Forelimb muscle (tissue), 1 donor: ENCODE measurements at places on chromosomes 1 and 21. TPM values are rescaled to one million over a fixed set of nuclear protein-coding genes. Genes with fewer than 3 reads are reported as not detected.

DNA sequence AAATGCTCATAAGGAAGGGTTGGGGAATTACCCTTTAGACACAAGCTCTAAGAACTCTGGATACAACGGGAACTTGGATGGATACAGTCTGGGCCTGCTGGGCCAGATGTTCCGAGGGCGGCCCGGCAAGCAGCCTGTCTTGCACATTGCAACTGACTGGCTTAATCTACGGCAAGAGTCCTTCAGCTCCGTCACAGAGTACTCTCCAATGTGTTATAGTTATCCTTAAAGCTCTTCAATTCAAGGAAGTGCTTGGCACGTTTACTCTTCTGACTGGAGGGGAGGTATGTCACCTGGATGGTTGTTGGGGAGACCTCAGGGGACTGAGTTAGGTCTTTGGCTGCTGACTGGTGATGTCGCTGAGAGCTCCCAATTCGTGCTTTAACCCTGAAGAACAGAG is 1.1 kb upstream of the CFAP141 start:
- no peak for DNase-seq

DNA sequence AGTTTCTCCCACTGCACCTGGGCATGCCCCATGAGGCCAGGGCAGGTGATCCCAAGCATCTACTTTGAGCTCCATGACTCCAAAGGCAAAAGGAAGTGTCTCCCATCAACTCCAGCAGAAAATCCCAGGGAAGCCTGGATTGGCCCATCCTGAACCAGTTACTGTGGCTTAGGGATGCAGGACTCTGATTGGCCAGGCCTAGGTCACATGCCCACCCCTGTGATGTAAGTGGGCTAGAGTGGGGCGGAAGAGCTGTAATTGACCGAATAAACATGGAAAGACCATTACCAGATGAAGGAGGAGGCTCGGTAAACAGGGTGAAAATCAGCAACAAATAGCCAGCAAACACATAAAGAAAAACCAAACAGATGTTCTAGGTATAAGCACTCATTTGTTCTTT is 45.2 kb downstream of the MATN1 start:
- no peak for DNase-seq

DNA sequence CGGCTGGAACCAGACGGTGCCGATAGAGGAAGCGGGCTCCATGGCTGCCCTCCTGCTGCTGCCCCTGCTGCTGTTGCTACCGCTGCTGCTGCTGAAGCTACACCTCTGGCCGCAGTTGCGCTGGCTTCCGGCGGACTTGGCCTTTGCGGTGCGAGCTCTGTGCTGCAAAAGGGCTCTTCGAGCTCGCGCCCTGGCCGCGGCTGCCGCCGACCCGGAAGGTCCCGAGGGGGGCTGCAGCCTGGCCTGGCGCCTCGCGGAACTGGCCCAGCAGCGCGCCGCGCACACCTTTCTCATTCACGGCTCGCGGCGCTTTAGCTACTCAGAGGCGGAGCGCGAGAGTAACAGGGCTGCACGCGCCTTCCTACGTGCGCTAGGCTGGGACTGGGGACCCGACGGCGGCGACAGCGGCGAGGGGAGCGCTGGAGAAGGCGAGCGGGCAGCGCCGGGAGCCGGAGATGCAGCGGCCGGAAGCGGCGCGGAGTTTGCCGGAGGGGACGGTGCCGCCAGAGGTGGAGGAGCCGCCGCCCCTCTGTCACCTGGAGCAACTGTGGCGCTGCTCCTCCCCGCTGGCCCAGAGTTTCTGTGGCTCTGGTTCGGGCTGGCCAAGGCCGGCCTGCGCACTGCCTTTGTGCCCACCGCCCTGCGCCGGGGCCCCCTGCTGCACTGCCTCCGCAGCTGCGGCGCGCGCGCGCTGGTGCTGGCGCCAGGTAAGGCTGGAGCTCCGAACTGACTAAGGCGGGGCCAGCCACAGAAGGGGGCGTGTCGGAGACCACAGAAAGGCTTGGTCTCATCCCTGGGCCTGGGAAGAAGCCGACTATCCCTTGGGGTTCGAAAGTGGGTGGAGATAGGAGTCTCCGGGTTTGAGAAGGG is 486 bp downstream of the SLC27A3 start:
- DNase-seq, result no peak

DNA sequence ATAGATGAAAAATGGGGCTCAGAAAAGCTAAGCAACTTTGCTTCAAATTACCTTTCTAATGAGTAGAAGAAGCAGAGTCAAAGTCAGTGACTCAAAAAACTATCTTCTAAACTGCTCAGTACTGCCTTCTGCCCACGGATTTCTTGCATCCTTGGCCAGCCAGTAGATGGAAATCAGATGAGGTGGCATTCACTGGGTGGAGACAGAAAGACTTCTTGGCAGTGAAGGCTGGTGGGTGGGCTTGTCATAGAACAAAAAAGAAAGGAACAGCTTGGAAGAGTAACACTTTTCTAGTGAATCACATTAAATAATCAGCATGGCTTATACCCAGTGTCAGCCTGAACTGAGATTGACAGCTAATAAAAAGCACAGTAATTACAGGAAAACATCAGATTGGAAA is 170.7 kb downstream of the ST6GALNAC5 start:
- no peak for DNase-seq

GRCh38 chr21:45874716-45875415 is 106.7 kb upstream of the COL6A1 start:
- no peak for DNase-seq

GRCh38 chr1:86069757-86070145 is 86.8 kb downstream of the COL24A1 start:
- no peak for DNase-seq

DNA sequence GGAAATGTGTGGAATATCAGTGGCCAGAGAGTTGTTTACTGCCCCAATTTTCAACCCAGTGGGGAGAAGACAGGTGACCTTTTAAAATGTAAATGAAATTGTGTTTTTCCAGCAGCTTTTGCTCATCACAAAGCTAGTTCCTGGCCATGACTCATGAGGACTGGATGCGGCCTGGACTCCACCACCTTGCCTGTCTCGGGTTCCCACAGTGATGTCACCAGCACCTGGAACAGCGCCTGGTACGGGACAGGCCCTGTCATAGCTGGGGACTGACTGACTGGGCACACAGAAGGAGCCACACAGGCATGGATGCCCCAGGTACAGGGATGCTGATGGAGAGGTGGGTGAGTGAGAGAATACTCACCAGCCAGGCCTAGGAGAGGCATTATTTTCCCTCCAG is 277.1 kb downstream of the AJAP1 start:
- no peak for DNase-seq

DNA sequence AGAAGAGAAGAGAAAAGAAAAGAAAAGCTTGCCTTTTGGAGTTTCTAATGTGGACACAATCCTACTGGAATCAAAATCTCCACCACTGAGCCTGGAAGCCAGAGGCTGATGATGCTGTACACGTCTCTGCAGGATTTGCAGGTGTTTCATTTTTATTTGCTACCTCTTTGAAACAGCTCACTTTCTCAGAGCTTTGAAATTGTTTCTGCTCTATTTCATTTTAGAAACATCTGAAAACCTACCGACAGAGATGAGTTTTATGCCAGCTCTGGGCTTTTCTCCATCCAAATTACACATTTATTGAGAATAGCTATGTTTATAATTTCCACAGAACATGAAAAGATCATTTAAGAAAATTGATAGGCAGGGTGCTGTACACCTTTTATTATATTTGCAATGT is 46.2 kb downstream of the URB2 start:
- DNase-seq, result no peak

DNA sequence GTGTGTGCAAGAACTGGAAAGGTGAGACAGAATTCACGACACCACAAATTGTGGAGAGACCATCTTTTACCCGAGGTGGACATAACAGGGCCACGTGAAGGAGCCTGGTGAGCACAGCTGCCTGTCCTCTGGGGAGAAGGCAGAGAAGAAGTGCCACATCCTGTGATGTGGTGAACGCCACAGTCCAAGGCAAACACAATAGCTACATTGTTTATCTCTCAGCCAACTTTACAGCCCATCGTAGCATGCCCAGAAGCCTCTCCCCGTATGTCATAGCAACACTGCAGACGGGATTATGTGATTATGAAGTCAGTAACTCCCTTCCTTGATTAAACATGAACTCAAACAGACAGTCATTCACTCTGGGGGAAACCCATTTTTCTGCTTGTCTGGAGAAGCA is 612.2 kb downstream of the SMYD3 start:
- no peak for DNase-seq

DNA sequence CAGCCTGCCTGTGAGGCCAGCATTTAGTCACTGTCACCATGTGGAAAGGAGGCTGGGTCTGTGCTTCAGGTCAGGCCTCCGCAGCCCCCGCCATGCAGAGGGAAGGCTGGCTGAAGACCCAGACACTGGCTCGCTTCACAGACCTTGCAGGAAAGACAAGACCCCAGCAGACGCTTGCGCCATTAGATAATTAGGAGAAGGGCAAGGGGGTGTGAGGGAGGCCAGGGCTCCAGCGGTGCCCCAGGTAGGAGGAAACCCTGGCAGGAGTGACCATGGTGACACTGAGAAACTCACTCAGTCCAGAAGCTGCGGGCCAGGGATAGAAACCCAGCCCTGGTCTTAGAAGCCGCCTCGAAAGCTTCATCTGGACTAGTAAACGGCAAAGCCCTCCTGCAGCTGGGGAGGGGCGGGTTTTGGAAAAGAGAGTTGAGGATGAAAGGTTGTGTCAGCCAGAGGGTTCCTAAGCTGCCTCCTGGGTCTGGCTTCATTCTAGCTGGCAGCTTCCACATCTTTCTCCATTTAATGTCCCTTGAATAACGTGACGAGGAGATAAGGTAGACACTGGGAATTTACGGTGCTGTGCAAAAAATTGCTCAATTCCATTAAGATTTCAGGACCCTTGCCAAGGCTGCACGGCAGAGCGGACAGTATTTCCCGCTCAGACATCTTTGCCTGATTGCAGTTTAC is 294.1 kb upstream of the VAMP3 start:
- DNase-seq, result no peak

EFCAB7 gene
- polyA plus RNA-seq, result 9.4 TPM

AADACL4 gene
- not detected for polyA plus RNA-seq
